ENCODE measurements at places on chromosomes 13 and 19. TPM values are rescaled to one million over a fixed set of nuclear protein-coding genes. Genes with fewer than 3 reads are reported as not detected.

CEACAM19 gene
- not detected for total RNA-seq

FREM2 gene
- total RNA-seq, result 0.08 TPM

CGB1 gene
- not detected for total RNA-seq

TSHZ3 gene
- 3.6 TPM for total RNA-seq

ZNF780A gene
- total RNA-seq, result 10.8 TPM

PSPN gene
- total RNA-seq, result 2.0 TPM

NPHS1 gene
- total RNA-seq, result not detected

ZNF709 gene
- total RNA-seq, result not detected

TNFSF13B gene
- 0.39 TPM for total RNA-seq

ZNF841 gene
- total RNA-seq, result 4.8 TPM

GRCh38 chr13:39874331-39875053 lies 219.0 kb downstream of the COG6 start:
- no peak for DNase-seq

GRCh38 chr13:51324714-51325420 lies 14.6 kb upstream of the SERPINE3 start:
- DNase-seq, result no peak

DNA sequence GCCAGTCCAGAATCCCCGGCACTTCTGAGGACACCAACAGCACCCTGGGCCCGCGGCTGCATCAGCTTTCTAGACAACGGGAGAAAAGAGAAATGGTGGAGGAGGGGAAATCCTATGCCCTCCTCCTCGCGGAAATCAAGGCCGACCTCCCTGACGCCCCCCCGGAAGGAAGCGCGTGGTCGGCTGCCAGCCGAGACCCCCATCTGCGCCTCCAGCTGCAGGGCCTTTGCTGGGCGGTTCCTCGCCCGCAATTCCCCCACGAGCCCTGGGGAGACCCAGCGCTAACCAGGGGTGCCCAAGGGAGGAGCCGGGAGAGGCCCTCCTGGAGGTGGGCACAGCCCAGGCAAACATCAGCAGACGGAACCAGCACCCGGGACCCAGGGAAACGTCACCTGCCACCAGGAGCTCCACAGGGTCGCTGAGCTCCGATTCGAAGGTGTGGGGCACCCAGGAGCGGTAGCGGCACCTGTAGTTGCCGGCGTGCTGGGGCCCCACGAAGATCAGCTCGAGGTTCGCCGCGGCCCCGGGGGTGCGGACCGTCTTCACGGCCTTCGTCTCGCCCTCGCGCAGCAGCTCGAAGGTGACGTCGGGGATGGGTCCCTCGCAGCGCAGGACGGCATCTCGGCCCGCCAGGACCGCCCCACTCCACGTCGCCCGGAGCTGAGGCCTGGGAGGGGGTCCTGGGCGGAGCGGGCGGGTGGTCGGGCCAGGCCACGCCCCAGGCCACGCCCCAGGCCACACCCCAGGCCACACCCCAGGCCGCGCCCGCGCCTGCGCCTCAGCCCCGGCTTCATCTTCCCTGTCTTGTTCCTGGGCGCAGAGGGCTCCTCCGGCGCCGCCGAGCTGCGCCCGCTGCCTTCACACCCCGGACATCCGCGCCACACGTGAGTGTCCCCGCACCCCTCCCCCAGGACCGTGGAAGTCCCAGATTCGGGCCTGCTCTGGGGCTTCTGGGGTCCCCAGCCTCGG lies 6.0 kb downstream of the A1BG start:
- peak; percentile 73 for DNase-seq

DNA sequence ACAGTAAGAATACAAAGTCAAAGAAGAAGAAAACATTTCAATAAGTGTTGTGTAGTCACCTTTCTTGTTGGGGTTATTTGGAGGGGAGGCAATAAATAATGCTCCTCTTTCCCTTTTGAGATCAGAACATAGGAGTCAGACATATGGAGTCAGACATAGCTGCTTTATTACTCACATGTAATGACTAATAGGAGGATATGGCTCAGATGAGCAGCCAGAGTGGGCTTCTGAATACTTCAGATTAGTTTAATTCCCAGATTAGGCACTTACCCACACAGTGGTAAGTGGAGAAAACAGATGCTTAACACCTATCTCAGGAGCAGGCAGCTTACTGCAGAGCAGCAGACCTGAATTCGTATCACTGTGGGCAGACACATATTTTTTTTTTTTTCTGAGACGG lies 31.7 kb upstream of the C1QTNF9B start:
- DNase-seq, result peak; percentile 92

DNA sequence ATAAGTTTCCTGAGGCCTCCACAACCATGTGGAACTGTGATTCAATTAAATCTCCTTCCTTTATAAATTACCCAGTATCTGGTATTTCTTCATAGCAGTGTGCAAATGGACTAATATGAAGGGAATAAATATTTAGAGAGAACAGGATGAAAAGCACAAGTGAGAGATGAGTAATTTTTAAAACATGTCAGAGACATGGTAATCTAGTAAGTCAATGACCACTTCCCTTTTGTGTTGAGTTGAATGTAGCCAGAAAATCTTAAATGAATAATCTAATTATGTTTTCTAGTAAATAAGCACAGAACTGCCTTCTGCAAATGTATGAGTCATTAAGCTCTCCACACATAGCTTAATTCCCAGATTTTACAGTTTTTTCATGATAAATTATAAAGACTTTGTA lies 524.1 kb upstream of the SLITRK5 start:
- peak; percentile 59 for DNase-seq

GRCh38 chr19:15245370-15246197 lies 13.3 kb upstream of the EPHX3 start:
- no peak for DNase-seq

GRCh38 chr13:111614613-111615012 lies 294.2 kb downstream of the TEX29 start:
- no peak for DNase-seq

DNA sequence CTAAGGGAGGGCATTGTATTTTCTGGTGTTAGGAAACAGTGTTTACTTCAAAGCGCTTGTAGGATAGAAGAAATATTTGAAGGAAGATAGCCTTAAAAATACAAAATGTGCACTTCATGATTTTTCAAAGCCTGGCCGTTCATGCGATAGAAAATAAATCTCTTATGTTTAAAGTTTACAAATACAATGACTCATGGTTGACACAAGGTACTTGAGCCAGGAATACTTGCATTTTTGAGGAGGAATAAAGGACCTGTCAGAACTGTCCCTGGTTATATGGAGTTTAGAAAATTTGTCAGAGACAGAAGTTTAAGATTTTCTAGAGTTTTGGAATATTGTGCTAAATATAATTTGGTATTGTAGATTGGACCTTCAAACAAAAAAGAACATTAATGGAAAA lies 1223.2 kb upstream of the SLC10A2 start:
- DNase-seq, result no peak

DNA sequence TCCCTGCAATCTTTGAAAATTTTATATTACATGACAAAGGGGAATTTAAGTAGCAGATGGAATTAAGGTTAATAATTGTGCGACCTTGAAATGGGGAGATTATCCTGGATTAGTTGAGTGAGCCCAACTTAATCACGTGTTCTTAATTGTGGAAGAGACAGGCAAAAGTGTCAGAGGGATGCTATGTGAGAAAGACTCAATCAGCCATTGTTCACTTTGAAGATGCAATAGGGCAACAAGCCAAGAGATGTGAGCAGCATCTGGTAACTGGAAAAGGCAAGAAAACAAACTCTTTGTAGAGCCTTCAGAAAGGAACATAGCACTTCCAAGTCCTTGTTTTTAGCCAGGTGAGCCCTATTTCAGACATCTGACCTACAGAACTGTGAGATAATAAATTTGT lies 247.7 kb downstream of the SLITRK1 start:
- DNase-seq, result no peak

GRCh38 chr19:53882391-53883050 lies 524 bp downstream of the PRKCG start:
- no peak for DNase-seq

GRCh38 chr13:41411522-41411921 lies 45.8 kb upstream of the RGCC start:
- DNase-seq, result peak; percentile 38

- DNase-seq, result no peak
Observed at GRCh38 chr19:2567580-2567979, 91.7 kb downstream of the GADD45B start.

DNA sequence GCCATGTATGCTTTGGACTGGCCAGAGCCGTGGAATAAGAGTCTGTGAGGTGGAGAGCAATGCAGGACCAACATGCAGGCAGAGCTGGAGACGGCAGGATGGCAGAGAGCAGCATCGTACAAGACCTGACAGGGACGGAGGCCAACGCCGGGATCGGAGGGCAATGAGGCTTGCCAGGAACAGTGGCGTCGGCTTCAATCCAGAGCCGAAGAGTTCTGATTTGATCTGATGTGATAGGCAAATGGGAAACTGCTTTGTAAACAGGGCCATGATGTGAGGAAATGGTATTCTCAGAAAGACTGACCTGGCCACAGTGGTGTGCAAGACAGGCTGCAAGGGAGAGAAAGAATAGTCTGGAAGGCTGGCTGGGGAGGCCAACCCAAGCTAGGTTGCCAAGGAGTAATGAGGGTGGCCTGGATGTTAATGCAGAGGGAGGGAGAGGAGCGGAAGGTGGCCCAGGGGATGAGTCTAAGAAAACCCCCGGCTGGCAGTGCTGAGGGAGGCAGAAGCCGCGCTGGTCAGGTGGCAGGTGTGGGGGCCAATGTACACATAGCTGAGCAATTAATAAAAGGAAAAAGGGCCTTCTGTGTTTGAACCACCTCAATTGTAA lies 26.7 kb downstream of the RCBTB2 start:
- DNase-seq, result no peak

- DNase-seq, result no peak
Observed at GRCh38 chr13:40653527-40654318, 12.7 kb downstream of the FOXO1 start.

DNA sequence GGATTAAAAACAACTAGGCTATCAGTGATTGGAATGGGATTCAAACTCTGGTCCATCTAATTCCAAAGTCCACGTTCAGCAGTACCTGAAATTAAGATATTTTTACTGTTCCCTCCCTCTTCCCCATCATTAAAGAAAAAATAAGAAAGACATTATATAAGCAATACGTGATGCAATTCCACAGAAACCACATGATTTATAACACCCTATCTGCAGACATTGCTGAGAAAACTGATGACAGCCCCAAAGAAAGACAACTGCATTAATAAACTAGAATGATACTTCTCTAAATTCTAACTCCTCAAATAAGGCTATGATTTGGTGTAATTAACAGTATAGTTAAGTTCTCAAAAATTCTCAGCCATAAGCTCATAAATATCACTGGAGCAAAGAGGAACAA lies 19.1 kb downstream of the LNX2 start:
- DNase-seq, result no peak
